ENCODE measurements at places on chromosomes 11 and 22.

DNA sequence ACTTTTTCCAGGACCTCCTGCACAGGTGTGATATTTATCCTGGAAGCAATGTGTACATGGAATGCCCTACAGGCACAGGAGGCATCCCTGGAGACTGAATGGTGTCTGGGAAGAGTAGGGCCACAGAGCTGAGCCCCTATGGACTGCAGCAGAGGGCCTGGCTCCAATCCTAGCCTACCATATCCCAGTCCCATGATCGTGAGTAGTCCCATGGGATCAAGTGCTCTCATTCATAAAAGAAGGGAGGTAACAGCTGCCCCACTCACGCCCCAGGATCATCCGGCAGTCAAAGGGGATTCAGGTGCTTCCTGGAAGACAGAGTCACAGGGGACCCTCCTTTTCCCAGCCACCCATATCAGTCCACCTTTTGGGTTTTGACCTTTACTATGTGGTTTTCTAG is 24.0 kb downstream of the ANKK1 start:
- no peak for DNase-seq

DNA sequence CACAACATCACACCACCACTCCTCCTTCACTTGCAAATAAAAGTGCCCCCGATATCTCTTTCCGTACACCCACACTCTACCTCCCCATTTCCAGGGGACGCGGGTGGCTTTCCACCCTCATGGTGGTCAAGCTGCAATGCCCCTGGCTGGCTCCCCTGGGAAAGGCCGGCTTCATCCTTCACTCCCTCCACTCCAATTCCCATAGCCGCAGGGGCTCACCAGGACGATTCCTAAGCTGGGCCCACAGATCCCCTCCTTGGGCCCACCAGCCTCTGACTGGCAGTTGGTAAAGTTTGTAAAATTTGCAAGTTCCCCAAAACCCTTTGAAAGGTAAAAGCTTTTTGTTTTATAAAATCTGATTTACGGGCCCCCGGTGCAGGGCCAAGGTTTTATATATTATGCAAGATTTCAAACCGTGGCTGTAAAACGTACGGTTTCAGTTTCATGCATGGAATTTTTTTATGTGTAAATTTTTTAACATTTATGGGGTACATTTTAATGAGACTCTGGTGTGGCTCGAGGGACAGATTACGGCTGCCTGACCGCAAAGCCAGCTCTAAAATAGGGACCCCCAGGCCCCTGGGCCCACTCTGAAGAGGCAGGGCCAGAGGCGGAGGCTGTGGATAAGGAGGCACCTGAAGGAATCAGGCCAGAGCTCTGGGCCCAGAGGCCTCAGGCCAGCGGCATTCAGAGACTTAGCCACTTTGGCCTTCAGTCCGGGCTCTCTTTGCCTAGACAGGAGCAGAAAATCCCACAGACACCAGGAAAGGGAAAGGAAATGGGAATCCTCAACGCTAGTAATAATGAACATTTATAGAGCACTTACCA is 106.5 kb downstream of the FEZ1 start:
- no peak for DNase-seq

DNA sequence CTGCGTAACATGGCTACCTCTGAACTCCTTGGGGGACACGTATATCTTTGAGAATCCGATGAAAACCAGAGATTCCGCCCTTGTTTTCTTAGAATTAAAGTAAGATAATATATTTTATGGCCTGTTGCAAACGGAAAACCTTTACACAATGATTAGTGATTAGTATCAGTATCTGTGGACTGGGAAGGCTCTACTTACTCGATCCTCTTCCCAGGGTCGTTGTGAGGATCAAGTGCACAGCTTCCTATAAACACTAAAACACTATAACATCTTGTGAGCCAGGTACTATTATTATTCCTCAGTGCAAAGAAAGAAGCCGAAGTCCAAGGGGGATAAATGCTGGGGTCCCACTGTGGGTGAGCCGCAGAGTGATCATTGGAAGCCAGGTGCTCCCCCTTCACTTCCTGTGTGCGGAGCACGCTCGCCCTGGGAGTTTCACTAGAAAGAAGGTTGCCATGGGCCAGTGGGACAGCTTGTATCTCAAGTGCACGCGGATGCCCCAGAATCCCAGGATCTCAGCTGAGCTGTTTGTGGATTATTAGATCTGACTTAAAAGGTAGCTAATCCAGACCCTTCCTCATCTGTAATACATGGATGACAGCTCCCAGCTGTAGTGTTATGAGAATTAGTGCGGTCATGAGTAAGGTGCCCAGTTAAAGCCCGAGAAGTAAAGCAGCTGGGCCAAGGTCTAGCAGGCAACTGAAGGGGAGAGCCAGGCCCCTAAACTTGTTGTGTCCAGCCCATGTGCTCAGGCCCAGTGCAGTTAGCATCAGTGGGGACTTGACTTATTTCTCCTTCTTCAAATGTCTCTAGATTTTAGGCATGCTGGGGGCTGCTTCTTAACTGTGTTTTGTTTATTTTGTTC is 839 bp downstream of the CBY1 start:
- no peak for DNase-seq

DNA sequence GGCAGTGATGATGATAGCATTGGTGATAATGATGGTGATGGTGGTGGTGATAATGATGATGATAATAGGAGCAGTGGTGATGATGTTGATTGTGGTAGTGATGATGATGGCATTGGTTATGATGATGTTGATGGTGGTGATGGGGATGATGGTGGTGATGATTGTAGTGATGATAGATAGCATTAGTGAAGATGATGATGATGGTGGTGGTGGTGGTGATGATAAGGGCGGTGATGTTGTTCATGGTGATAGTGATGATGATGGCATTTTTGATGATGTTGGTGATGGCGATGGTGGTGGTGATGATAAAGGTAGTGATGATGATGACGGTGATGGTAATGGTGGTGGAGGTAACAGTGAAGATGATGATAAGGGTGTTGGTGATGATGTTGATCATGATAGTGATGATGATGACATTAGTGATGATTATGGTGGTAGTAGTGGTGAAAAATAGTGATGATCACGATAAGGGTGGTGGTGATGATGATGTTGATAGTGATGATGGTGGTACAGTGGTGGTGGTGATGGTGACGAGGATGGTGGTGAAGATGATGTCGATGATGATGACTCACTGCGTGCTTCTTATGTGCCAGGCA is 93.0 kb downstream of the MPPED1 start:
- DNase-seq: no peak
